ENCODE measurements at places on chromosomes 11 and 22. TPM values are rescaled to one million over a fixed set of nuclear protein-coding genes. Genes with fewer than 3 reads are reported as not detected.

APOA4 gene
- not detected for total RNA-seq

ADORA2A gene
- total RNA-seq, result 2.1 TPM

DSCAML1 gene
- 0.09 TPM for total RNA-seq

GAL3ST1 gene
- 8.8 TPM for total RNA-seq

SHANK2 gene
- total RNA-seq, result 7.6 TPM

CEP57 gene
- total RNA-seq, result 81.7 TPM

GRCh38 chr11:132357811-132358572 lies 987.6 kb downstream of the NTM start:
- no peak for DNase-seq
- no peaks in the 10 kb centered on the region for H3K27me3 ChIP-seq
- no peaks in the 10 kb centered on the region for H3K36me3 ChIP-seq
- no peak overlapping the region for H3K27ac ChIP-seq
- H3K4me1 ChIP-seq, result peaks cover 7% of the 10 kb centered on the region

DNA sequence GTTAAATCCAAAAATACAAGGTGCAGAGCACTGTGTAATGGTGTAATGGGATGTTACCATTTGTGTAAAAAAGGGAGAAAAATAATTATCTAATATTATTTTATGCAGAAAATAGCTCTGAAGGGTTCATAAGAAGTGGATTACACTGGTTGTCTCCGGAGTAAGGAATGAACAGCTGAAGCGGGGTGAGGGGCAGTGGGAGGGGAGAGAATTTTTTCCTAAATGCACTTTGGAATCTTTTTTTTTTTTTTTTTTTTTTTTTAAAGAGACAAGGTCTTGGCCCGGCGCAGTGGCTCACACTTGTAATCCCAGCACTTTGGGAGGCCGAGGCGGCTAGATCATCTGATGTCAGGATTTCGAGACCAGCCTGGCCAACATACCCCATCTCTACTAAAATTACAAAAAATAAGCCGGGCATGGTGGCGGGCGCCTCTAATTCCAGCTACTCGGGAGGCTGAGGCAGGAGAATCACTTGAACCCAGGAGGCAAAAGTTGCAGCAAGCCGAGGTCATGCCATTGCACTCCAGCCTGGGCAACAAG lies 6.8 kb upstream of the POLR3H start:
- peaks cover 5% of the 10 kb centered on the region for H3K4me1 ChIP-seq
- H3K4me3 ChIP-seq, result no peak overlapping the region
- H3K27ac ChIP-seq, result no peak overlapping the region
- no peak for DNase-seq

GRCh38 chr22:49177666-49178065 lies 650.0 kb downstream of the BRD1 start:
- H3K4me1 ChIP-seq, result peaks cover under 1% of the 10 kb centered on the region
- H3K4me3 ChIP-seq, result no peak overlapping the region
- no peak overlapping the region for H3K27ac ChIP-seq
- peaks cover 12% of the 10 kb centered on the region for H3K27me3 ChIP-seq

DNA sequence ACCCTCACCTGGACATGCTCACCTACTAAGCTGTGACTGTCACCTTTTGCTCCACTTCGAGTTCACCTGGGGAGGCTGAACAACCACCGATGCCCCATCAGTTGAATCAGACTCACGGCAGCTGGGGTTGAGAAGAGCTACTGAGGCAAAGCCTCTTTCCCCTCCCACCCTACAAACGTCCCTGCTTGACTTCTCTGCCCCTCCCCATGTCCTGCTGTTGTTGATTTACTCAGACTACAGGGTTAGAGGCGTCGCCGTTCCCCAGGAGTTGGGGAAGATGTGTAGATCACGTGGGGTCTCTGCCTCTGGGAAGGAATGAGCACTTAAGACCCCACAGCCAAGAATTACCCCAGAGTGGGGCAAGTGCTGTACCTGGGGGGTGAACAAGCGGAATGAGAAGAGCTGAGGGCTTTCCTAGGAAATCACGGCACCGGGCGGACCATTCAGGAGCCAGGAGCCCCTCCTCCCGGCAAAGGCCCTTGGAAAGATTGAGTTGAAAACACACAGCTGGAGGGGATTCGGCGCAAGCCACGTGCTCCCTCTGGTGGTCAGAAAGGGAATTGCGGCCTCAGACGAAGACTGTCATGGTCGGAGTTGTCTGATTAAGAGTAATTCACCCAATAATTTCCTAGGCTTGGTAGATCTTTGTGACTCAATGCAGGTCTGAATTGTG lies 7.0 kb downstream of the FXYD2 start:
- H3K4me3 ChIP-seq, result peak overlapping the region; percentile 21
- no peaks in the 10 kb centered on the region for H3K27me3 ChIP-seq
- H3K27ac ChIP-seq, result peak overlapping the region; percentile 89
- DNase-seq, result peak; percentile 97
- H3K36me3 ChIP-seq, result no peaks in the 10 kb centered on the region
- peaks cover 39% of the 10 kb centered on the region for H3K4me1 ChIP-seq

- no peaks in the 10 kb centered on the region for H3K36me3 ChIP-seq
- no peak for DNase-seq
- no peak overlapping the region for H3K4me3 ChIP-seq
- H3K4me1 ChIP-seq, result peaks cover 33% of the 10 kb centered on the region
Measured at GRCh38 chr22:40605761-40606160, 30.8 kb downstream of the MRTFA start.

DNA sequence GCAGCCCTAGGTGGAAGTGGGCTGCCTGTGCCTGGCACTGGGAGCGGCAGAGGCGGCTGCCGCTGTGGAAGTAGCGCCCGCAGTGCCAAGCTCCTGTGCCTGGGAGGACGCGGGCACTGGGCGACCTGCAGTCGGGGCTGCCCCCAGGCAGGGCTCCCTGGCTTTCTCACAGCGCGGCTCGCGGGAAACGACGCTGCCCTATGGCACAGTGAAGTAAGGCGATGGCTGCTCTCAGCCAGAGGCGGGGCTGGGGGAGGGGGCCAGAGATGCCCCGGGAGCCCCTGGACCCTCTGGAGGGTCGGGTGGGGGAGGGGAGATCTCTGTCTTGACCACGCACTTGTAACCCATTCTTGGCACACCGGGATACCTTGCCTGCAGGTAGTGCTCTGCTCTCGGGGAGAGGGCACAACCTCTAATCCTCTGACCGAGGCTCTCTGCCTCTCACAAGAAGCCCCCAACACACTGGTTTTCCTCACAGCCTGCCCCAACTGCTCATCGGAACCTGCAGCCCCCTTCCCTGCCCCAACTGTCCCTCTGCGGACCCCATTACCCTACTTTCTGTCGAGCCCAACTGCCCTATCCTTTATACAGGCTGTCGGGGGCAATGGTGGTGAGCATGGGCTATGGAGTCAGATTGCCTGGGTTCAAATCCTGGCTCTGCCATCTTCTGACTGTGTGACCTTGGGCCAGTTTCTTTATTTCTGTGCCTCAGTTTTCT lies 32.2 kb upstream of the TRIM29 start:
- H3K27ac ChIP-seq, result no peak overlapping the region
- H3K4me1 ChIP-seq, result peaks cover 19% of the 10 kb centered on the region
- DNase-seq, result no peak

- no peaks in the 10 kb centered on the region for H3K4me1 ChIP-seq
- DNase-seq, result no peak
- H3K27me3 ChIP-seq, result no peaks in the 10 kb centered on the region
- no peak overlapping the region for H3K4me3 ChIP-seq
- no peak overlapping the region for H3K27ac ChIP-seq
- H3K36me3 ChIP-seq, result peaks cover 2% of the 10 kb centered on the region
Measured at GRCh38 chr22:17097701-17098100, 12.9 kb downstream of the IL17RA start.

- peaks cover 9% of the 10 kb centered on the region for H3K4me1 ChIP-seq
- H3K4me3 ChIP-seq, result no peak overlapping the region
- H3K27ac ChIP-seq, result no peak overlapping the region
- H3K36me3 ChIP-seq, result no peaks in the 10 kb centered on the region
Measured at GRCh38 chr11:78921509-78921908, 346.8 kb upstream of the NARS2 start.

- no peak overlapping the region for H3K4me3 ChIP-seq
- no peak overlapping the region for H3K27ac ChIP-seq
- H3K27me3 ChIP-seq, result peaks cover 47% of the 10 kb centered on the region
- H3K36me3 ChIP-seq, result no peaks in the 10 kb centered on the region
- peaks cover 54% of the 10 kb centered on the region for H3K4me1 ChIP-seq
Measured at GRCh38 chr11:128731041-128731663, 37.3 kb downstream of the FLI1 start.

DNA sequence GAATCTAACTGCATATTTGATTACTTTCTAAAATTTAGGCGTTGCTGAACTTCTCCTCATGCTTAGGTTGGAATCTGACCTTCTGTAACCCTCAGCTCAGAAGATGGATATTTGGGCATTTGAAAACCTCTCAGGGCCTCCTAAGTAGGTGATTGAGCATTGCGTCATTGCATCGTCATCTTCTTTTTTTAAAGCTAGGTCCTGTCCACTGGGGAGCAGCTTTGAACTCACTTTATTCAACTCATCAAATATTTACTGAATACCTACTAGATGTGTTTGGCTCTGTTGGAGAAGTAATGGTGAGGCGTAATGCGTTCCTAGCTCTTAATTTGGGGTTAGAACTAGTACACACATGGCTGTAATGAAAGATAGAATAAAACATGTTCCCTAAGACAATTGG lies 56.8 kb downstream of the ZBTB16 start:
- H3K27me3 ChIP-seq, result no peaks in the 10 kb centered on the region
- peaks cover 63% of the 10 kb centered on the region for H3K4me1 ChIP-seq
- H3K36me3 ChIP-seq, result peaks cover 3% of the 10 kb centered on the region
- H3K4me3 ChIP-seq, result no peak overlapping the region

- no peak overlapping the region for H3K4me3 ChIP-seq
- peaks cover 27% of the 10 kb centered on the region for H3K4me1 ChIP-seq
- DNase-seq, result no peak
- no peaks in the 10 kb centered on the region for H3K36me3 ChIP-seq
- H3K27ac ChIP-seq, result peak overlapping the region; percentile 75
- H3K27me3 ChIP-seq, result no peaks in the 10 kb centered on the region
Measured at GRCh38 chr11:126838779-126839178, 161.8 kb downstream of the KIRREL3 start.

DNA sequence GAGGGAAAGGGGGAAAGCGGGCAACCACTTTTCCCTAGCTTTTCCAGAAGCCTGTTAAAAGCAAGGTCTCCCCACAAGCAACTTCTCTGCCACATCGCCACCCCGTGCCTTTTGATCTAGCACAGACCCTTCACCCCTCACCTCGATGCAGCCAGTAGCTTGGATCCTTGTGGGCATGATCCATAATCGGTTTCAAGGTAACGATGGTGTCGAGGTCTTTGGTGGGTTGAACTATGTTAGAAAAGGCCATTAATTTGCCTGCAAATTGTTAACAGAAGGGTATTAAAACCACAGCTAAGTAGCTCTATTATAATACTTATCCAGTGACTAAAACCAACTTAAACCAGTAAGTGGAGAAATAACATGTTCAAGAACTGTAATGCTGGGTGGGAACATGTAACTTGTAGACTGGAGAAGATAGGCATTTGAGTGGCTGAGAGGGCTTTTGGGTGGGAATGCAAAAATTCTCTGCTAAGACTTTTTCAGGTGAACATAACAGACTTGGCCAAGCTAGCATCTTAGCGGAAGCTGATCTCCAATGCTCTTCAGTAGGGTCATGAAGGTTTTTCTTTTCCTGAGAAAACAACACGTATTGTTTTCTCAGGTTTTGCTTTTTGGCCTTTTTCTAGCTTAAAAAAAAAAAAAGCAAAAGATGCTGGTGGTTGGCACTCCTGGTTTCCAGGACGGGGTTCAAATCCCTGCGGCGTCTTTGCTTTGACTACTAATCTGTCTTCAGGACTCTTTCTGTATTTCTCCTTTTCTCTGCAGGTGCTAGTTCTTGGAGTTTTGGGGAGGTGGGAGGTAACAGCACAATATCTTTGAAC lies 6.8 kb downstream of the MALAT1 start:
- peaks cover 68% of the 10 kb centered on the region for H3K27me3 ChIP-seq
- peaks cover 78% of the 10 kb centered on the region for H3K4me1 ChIP-seq
- H3K27ac ChIP-seq, result no peak overlapping the region
- peaks cover 45% of the 10 kb centered on the region for H3K36me3 ChIP-seq

- no peak overlapping the region for H3K4me3 ChIP-seq
- H3K27ac ChIP-seq, result no peak overlapping the region
- H3K27me3 ChIP-seq, result peaks cover 11% of the 10 kb centered on the region
- H3K36me3 ChIP-seq, result no peaks in the 10 kb centered on the region
- DNase-seq, result no peak
Measured at GRCh38 chr11:21472261-21472660, 720.6 kb upstream of the ANO5 start.

DNA sequence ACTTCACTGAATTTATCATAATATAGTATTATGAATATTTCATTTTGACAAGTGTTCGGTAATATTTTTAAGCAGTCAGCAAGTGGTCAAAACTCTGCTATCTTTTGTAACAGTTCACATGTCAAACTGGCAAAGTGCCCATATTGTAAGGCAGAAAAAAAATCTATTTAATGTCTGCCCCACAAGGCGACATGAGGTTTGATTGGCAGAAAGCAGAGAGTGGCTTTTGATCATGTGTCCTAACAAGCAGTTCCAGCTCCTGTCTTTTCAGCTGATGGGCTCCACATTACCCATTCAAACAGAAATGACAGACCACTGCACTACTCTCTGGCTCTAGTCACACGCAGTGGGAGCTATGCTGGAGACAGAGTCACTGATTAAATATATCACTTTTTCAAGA lies 59.0 kb downstream of the SOX6 start:
- H3K27me3 ChIP-seq, result no peaks in the 10 kb centered on the region
- no peak overlapping the region for H3K27ac ChIP-seq
- H3K4me1 ChIP-seq, result peaks cover 27% of the 10 kb centered on the region
- no peaks in the 10 kb centered on the region for H3K36me3 ChIP-seq

DNA sequence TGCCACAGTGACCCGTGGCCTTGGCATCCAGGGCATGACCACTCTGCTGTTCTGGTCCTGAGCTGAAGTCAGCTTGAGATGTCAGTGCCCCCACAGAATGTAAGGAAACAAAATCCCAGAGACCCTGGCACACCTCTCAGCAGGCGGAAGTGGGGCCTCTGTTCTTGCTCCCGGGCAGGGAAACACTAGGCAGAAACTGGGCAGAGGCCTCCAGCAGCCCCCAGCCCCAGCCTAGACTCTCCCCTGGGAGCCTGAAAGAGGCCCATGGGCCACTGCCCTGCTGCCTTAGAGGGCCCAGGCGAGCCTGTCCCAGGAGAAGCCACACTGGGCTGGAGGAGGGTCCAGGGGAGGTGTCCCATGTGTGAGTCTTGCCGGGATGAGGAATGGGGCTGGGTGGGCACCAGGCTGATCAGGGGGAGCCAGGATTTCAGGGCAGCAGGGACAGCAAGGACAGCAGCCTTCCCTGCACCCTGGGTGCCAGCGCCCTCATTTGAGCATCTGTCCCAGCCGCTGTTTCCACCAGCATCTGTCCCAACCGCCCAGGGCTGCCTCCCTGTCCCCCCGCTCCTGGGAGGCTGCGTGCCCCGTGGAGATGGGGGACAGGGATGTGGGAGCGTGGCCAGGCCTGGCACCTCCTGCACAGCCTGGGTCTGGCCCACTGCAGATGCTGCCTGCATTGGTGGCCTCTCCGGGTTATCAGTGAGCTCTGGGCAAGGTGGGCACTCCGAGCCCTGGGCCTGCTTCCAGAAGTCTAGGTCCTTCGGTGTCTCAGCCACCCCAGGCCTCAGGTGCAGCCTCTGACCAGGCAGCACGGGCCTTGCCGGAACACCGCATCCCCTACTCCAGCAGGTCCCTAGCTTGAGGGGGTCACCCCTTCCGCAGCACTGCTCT lies 1072.4 kb downstream of the BRD1 start:
- H3K36me3 ChIP-seq, result peaks cover 2% of the 10 kb centered on the region
- H3K4me1 ChIP-seq, result peaks cover 5% of the 10 kb centered on the region
- no peak overlapping the region for H3K27ac ChIP-seq

Data from neural crest cell (in vitro differentiated cells).